ENCODE measurements at places on chromosomes 11 and 22.

DNA sequence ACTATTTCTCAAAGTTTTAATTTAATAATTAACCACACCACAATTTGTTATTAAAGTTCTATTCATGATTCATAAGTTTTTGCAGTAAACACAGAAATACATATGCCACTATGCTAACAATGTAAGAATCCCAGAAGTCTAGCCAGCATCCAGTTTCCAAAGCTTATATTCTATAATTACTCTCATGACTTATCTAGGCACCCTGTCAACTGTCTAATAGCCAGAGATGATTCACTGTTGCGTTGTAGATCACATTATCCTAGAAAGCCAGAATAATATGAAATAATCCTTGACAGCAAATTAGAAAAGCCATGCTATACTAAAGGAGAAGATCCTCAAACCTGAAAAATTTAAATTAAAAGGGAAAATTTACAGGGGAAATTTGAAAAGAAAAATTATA is 141.0 kb downstream of the SOX6 start:
- DNase-seq, result no peak

- no peak for DNase-seq
Measured at GRCh38 chr11:45609902-45610301, 55.5 kb downstream of the CHST1 start.

GRCh38 chr11:64877390-64878222 is 815 bp downstream of the EHD1 start:
- DNase-seq, result no peak

- DNase-seq, result no peak
Measured at GRCh38 chr22:37060801-37061610, 9.5 kb downstream of the KCTD17 start.

- no peak for DNase-seq
Measured at GRCh38 chr11:124633355-124633754, 10.7 kb downstream of the TBRG1 start.

- DNase-seq, result no peak
Measured at GRCh38 chr22:45198463-45198795, 34.7 kb downstream of the NUP50 start.
